ENCODE measurements at places on chromosomes 12 and 14. TPM values are rescaled to one million over a fixed set of nuclear protein-coding genes. Genes with fewer than 3 reads are reported as not detected.

Gene CAND1
- total RNA-seq = 108 TPM

Gene ZDHHC22
- 0.12 TPM for total RNA-seq

- DNase-seq = no peak
- no peaks in the 10 kb centered on the region for H3K4me1 ChIP-seq
- no peak overlapping the region for H3K4me3 ChIP-seq
- no peak overlapping the region for H3K27ac ChIP-seq
Measured at GRCh38 chr14:36944307-36945010, 227.9 kb downstream of the SLC25A21 start.

- no peak overlapping the region for H3K27ac ChIP-seq
- H3K36me3 ChIP-seq = no peaks in the 10 kb centered on the region
- no peaks in the 10 kb centered on the region for H3K4me1 ChIP-seq
- peaks cover 21% of the 10 kb centered on the region for H3K27me3 ChIP-seq
- DNase-seq = no peak
Measured at GRCh38 chr14:100671386-100671901, 55.2 kb upstream of the DLK1 start.

Gene AKAP5
- total RNA-seq = 1.7 TPM

DNA sequence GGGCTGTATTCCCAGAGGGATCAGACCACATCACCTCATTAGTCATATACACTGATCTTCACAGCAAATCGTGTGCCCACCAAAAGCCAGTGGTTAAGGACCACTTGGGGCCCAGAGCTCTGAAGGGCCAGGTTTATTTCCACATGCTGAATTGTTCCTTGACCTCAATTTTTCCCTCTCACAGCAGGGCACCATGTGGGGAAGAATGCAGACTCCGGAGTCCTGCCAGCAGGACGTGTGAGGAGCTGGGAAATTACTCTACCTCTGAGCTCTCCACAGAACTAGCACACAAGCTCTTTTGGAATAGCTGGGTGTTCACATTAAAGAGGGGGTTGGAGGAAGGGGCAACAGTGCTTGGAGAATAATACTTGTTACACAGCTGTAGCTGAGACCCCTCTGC is 57.6 kb upstream of the SEL1L start:
- no peaks in the 10 kb centered on the region for H3K27me3 ChIP-seq
- H3K4me1 ChIP-seq = no peaks in the 10 kb centered on the region
- no peak for DNase-seq
- no peaks in the 10 kb centered on the region for H3K36me3 ChIP-seq

- H3K4me1 ChIP-seq = peaks cover 8% of the 10 kb centered on the region
- no peak overlapping the region for H3K27ac ChIP-seq
- H3K27me3 ChIP-seq = peaks cover 42% of the 10 kb centered on the region
- DNase-seq = no peak
- H3K36me3 ChIP-seq = no peaks in the 10 kb centered on the region
- H3K4me3 ChIP-seq = no peak overlapping the region
Measured at GRCh38 chr14:92252323-92252722, 70.6 kb upstream of the SLC24A4 start.

- no peaks in the 10 kb centered on the region for H3K4me1 ChIP-seq
- no peak for DNase-seq
- H3K27me3 ChIP-seq = no peaks in the 10 kb centered on the region
- no peaks in the 10 kb centered on the region for H3K36me3 ChIP-seq
- H3K4me3 ChIP-seq = no peak overlapping the region
Measured at GRCh38 chr12:93638954-93639353, 38.2 kb upstream of the CRADD start.

DNA sequence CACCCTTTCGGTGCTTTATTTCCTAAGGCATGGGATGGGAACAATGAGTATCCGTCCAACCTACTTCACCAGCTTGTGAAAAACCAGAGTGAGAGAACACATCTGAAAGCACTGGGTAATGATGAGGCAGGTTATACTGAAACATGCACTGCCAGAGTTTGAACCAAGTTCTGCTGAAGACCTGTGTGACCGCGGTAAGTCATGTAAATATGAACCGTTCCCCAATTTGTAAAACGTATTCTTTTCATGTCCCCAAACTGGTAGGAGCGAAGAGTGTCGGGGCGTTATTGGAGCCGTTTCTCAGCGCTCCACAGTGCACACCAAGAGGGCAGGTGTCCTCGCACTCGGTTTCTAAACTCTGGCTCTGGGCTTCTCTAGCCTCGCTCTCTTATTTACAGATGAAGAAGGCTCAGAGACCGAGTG is 788 bp upstream of the NGDN start:
- peak overlapping the region; percentile 72 for H3K27ac ChIP-seq
- no peak for DNase-seq
- peaks cover 15% of the 10 kb centered on the region for H3K4me1 ChIP-seq

GRCh38 chr14:63371033-63371432 is 52.3 kb upstream of the GPHB5 start:
- H3K27ac ChIP-seq = no peak overlapping the region
- no peaks in the 10 kb centered on the region for H3K27me3 ChIP-seq
- H3K4me3 ChIP-seq = no peak overlapping the region
- peaks cover 2% of the 10 kb centered on the region for H3K36me3 ChIP-seq
- no peaks in the 10 kb centered on the region for H3K4me1 ChIP-seq

Gene OVCH1
- total RNA-seq = not detected

Gene AMDHD1
- total RNA-seq = 1.5 TPM

Gene ST8SIA1
- total RNA-seq = not detected

GRCh38 chr12:117447665-117448366 is 86.4 kb upstream of the NOS1 start:
- no peak overlapping the region for H3K27ac ChIP-seq
- H3K4me1 ChIP-seq = no peaks in the 10 kb centered on the region
- H3K27me3 ChIP-seq = no peaks in the 10 kb centered on the region
- DNase-seq = no peak

GRCh38 chr14:51095854-51096823 is 1.2 kb upstream of the TRIM9 start:
- DNase-seq = no peak
- H3K4me3 ChIP-seq = peak overlapping the region; percentile 80
- H3K4me1 ChIP-seq = peaks cover 24% of the 10 kb centered on the region
- no peak overlapping the region for H3K27ac ChIP-seq
- H3K27me3 ChIP-seq = peaks cover 36% of the 10 kb centered on the region

DNA sequence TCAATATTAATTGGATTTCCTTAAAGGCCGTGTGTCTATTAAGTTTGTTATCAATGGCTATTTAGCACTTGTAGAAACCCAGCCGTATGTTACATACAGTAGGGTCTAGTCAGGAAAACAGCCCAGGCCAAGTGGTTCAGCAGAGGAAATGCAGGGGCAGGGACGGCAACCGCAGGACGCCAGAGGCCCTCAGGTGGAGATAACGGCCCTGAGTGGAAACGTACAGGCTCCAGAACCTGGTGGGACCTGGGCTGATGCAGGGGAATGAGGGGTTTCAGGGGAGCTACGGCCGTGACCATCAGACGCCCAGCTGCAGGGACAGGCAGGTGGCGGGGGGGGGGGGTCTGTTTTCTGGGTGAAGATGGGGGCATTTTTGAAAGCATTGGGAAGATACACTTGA is 3.7 kb upstream of the ANKLE2 start:
- H3K27me3 ChIP-seq = no peaks in the 10 kb centered on the region
- no peak overlapping the region for H3K27ac ChIP-seq
- no peaks in the 10 kb centered on the region for H3K36me3 ChIP-seq
- DNase-seq = no peak
- H3K4me1 ChIP-seq = peaks cover 66% of the 10 kb centered on the region
- H3K4me3 ChIP-seq = no peak overlapping the region

DNA sequence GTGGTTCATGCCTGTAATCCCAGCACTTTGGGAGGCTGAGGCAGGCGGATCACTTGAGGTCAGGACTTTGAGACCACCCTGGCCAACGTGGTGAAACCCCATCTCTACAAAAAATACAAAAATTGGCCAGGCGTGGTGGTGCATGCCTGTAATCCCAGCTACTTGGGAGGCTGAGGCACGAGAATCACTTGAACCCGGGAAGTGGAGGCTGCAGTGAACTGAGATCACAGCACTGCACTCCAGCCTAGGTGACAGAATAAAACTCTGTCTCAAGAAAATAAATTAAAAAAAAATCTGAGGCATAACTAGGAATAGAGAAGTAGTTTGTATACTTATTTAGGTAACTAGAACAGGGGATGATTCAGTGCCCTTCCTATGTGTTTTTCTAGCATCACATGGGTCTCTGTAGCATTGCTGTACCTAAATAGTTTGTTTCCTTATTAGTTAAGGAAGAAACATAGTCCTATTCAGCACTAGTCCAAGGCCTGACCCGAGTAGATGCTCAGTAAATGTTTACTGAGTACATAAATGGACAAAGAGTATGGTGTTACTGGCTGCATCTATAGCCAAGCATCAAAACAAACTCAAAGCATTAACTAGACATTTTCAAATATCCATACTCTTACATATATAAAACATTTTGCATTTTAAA is 21.7 kb downstream of the TAOK3 start:
- peaks cover 22% of the 10 kb centered on the region for H3K4me1 ChIP-seq
- H3K4me3 ChIP-seq = no peak overlapping the region
- peaks cover 7% of the 10 kb centered on the region for H3K36me3 ChIP-seq
- no peaks in the 10 kb centered on the region for H3K27me3 ChIP-seq

DNA sequence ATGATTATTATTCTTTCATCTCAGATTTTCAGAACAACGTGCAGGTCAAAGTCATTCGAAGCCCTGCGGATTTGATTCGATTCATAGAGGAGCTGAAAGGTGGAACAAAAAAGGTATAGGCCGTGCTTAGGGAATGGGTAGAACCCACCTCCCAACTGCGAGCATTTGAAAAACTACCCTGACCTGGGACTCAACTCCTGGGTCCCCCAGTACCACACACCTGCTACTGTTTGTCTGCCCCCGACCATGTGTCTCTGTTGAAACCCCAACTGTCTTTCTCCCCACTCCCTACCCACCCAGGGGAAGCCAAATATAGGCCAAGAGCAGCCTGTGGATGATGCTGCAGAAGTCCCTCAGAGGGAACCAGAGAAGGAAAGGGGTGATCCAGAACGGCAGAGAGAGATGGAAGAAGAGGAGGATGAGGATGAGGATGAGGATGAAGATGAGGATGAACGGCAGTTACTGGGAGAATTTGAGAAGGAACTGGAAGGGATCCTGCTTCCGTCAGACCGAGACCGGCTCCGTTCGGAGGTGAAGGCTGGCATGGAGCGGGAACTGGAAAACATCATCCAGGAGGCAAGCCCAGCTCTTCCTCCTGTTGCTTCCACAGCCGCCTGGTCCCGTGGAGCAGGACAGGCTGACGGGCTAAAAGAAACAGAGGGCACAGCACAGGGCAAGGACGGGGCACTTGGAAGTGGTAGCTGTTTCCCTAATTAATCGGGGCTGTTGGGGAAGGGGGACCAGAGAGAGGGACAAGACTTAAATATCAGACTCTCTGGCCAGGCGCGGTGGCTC is 20.5 kb downstream of the AGAP2 start:
- H3K27me3 ChIP-seq = no peaks in the 10 kb centered on the region
- peaks cover 3% of the 10 kb centered on the region for H3K36me3 ChIP-seq
- H3K27ac ChIP-seq = no peak overlapping the region
- no peak overlapping the region for H3K4me3 ChIP-seq

- no peak for DNase-seq
- H3K4me1 ChIP-seq = peaks cover 3% of the 10 kb centered on the region
- H3K27me3 ChIP-seq = no peaks in the 10 kb centered on the region
- no peaks in the 10 kb centered on the region for H3K36me3 ChIP-seq
Measured at GRCh38 chr14:63986789-63987533, 134.2 kb downstream of the SYNE2 start.

Gene PMEL
- total RNA-seq = 0.90 TPM

DNA sequence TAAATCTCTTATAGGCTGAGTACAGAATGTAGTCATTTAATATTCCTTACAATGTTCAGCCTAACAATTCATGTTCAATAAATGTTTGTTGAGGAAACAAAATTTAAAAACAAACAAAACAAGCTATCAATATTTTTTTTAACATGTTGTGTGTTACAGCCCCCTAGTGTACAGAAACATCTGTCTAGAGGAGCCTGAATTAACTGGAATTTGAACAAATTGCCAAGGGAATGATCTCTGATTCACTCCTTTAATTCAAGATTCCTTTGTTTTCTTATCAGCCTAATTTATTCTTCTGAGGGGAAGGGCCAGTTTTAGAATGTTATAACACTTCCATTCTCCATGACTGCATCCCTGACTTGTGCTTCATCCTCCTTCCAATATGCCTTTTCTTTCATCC is 127.2 kb downstream of the CMAS start:
- H3K27me3 ChIP-seq = no peaks in the 10 kb centered on the region
- no peaks in the 10 kb centered on the region for H3K36me3 ChIP-seq
- H3K4me1 ChIP-seq = no peaks in the 10 kb centered on the region
- H3K27ac ChIP-seq = no peak overlapping the region

DNA sequence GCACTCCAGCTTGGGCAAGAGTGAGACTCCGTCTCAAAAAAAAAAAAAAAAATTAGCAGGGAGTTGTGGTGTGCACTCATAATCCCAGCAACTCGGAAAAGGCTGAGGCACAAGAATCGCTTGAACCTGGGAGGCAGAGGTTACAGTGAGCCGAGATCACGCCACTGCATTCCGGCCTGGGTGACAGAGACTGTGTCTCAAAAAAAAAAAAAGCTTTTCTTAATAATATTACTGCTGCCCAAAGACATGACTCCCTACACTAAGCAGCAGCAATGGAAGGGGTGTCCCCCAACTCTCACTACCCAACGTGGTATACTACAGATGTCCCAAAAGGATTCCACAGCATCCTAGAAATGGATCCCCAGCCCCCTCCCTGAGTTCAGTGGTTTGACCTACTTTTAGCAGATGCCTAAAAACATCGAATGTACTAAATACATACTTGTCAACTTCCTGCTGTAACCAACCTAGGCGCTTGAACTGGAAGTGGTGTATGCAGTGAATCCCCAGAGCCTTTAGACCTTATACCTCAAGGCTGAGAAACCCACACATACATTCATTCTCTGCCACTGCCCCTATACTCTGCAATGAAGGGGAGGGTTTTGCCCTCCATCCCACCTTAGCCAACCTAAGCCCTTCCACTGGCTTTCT is 8.5 kb upstream of the FKBP11 start:
- peaks cover 8% of the 10 kb centered on the region for H3K36me3 ChIP-seq
- H3K4me1 ChIP-seq = peaks cover 5% of the 10 kb centered on the region
- H3K27ac ChIP-seq = no peak overlapping the region

GRCh38 chr12:112349431-112349830 is 32.8 kb downstream of the HECTD4 start:
- H3K4me3 ChIP-seq = no peak overlapping the region
- no peaks in the 10 kb centered on the region for H3K36me3 ChIP-seq
- DNase-seq = peak; percentile 23

Gene ENDOU
- not detected for total RNA-seq

GRCh38 chr12:13670285-13670866 is 311.0 kb downstream of the GRIN2B start:
- peaks cover 14% of the 10 kb centered on the region for H3K27me3 ChIP-seq
- no peaks in the 10 kb centered on the region for H3K4me1 ChIP-seq
- H3K4me3 ChIP-seq = no peak overlapping the region
- H3K27ac ChIP-seq = no peak overlapping the region
- DNase-seq = no peak
- no peaks in the 10 kb centered on the region for H3K36me3 ChIP-seq

- H3K36me3 ChIP-seq = no peaks in the 10 kb centered on the region
- H3K27ac ChIP-seq = no peak overlapping the region
- H3K4me1 ChIP-seq = no peaks in the 10 kb centered on the region
Measured at GRCh38 chr12:39413836-39414771, 28.8 kb downstream of the KIF21A start.

- H3K27me3 ChIP-seq = no peaks in the 10 kb centered on the region
- H3K4me1 ChIP-seq = no peaks in the 10 kb centered on the region
- no peak overlapping the region for H3K4me3 ChIP-seq
- no peak for DNase-seq
- no peak overlapping the region for H3K27ac ChIP-seq
Measured at GRCh38 chr12:105813201-105813600, 325.6 kb downstream of the NUAK1 start.

GRCh38 chr12:65984227-65984479 is 146.4 kb downstream of the LLPH start:
- H3K4me1 ChIP-seq = no peaks in the 10 kb centered on the region
- no peaks in the 10 kb centered on the region for H3K36me3 ChIP-seq
- no peaks in the 10 kb centered on the region for H3K27me3 ChIP-seq
- no peak for DNase-seq
- H3K4me3 ChIP-seq = no peak overlapping the region

Measured in B cell (primary cell).